Mesangial cell (primary cell): ENCODE measurements at places on chromosomes 12 and 14. TPM values are rescaled to one million over a fixed set of nuclear protein-coding genes. Genes with fewer than 3 reads are reported as not detected.

NID2 gene
- 37.8 and 301 TPM in 2 replicates for total RNA-seq

CAPZA3 gene
- total RNA-seq, result not detected in 2 replicates

C12orf54 gene
- not detected in 2 replicates for total RNA-seq

NR1H4 gene
- total RNA-seq, result 1.0 TPM in 1 of 2 replicates, not detected in the other

SSTR1 gene
- 1.5 and 2.4 TPM in 2 replicates for total RNA-seq

FERMT2 gene
- total RNA-seq, result 73.2 and 74.8 TPM in 2 replicates

LRP1 gene
- total RNA-seq, result 24.0 and 100 TPM in 2 replicates

STAC3 gene
- 0.63 TPM in 1 of 2 replicates, not detected in the other for total RNA-seq

ACVRL1 gene
- total RNA-seq, result 2.1 and 3.9 TPM in 2 replicates

DEPDC4 gene
- 0.49 TPM in 1 of 2 replicates, not detected in the other for total RNA-seq

USP44 gene
- total RNA-seq, result 0.16 and 1.0 TPM in 2 replicates

EPYC gene
- 0.13 TPM in 1 of 2 replicates, not detected in the other for total RNA-seq

PTCSC3 gene
- not detected in 2 replicates for total RNA-seq
